ENCODE measurements at places on chromosomes 2 and 18.

GRCh38 chr2:31274401-31275075 lies 40.6 kb downstream of the EHD3 start:
- DNase-seq, result no peak

GRCh38 chr2:129087133-129087813 lies 768.6 kb upstream of the HS6ST1 start:
- DNase-seq, result no peak

- no peak for DNase-seq
These were observed 73.5 kb downstream of the MTCL1 start for GRCh38 chr18:8778824-8779223.

- no peak for DNase-seq
These were observed 467.1 kb downstream of the MBD2 start for GRCh38 chr18:53757328-53757727.

DNA sequence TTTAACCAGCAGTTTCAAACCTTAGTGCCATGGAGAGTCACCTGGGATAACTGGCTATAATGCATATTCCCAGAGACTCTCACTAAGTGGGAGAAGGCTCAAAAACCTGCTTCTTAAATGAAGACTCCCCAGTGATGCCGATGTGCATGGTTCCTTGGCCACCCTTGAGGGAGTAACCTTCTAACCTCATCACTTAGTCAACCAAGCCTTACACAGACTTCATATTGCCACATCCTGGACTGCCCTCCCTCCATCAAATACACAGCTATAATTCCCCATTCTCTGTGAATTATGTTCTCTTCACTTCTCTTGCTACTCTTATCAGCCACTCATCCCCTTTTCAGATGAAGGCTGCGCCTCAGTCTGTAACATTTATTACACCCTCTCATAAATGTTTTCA lies 462.9 kb upstream of the RGPD4 start:
- DNase-seq, result no peak

GRCh38 chr2:29074411-29074810 lies at the start of gene PCARE:
Gene PCARE (minus strand): TSS chr2:29074523. CDS start chr2:29074261, 262 bp downstream.
- no peak for DNase-seq

DNA sequence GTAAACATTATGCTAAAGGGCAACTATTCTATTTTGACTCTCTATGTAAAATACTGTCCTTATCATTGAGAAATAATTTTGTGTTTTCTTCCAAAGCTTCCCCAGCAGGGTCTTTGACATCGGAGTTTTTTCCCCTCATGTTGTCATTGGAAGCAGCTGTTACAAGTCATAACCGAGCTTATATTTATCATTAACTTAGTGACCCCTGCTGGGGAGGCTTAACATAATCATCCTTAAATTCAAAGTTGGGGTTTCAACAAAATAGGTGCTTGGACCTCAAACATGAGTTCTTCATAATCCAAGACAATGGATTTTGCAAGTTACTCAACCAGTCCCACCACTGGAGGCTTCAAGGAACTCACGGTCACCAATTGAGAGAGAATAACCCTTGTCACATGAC lies 330.9 kb downstream of the DCC start:
- no peak for DNase-seq

DNA sequence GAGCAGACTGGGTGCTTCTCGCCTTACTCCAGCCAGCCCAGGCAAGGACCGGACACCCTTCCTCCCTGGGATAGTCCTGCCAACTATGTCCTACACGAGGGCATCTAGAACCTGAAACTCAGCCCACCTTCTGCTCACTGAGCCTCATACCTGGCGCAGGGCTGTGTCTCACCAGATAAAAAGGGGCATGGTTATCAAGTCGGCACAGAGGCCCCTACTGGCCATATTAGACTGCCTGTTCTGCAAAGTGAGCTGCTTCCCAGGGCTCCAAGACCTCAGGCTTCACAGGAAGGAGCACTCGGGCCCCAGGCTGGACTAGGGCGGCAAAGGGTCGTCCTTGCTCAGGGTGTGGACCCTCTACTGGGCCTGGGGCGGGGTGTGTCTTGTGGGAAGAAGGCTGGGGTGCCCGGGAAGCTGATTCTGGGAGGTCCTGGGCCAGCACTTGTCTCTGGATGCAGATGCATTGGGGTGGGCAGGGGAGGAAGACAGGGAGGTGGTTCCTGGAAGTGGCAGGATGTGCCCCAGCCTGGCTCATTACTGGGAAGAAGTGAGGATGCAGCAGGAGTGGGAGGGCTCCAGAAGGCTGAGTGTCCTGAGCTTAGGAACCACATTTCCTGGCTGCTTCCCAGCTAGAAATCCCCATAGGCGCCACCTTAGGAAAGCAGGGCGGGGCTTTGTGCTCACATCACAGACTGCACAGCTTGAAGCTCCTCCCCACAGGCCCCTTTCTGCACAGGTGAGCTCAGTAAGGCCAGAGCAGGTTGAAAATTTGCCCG lies 19.6 kb downstream of the EHD3 start:
- no peak for DNase-seq

DNA sequence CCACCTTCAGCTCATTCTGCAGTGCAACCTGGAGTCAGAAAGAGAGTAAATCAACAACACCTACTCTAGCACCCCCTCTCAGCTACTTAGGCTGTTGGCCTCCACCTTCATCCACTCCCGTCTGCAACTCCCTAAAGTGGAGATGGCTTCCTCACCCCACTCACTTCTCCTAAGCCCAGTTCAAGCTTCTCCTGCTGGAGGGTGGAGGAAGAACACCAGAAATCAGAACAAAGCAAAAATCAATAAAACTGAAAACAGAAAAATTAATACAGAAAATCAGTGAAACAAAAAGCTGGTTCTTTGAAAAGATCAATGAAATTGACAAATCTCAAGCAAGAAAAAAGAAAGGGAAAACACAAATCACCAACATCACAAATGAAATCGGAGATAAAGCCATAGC lies 191.7 kb downstream of the ANAPC1 start:
- DNase-seq, result no peak

GRCh38 chr18:49678440-49678839 lies 116.6 kb downstream of the LIPG start:
- DNase-seq, result no peak

GRCh38 chr2:8517850-8518498 lies 163.9 kb upstream of the ID2 start:
- DNase-seq, result no peak

GRCh38 chr2:72198532-72199241 lies 51.0 kb upstream of the CYP26B1 start:
- DNase-seq, result no peak

DNA sequence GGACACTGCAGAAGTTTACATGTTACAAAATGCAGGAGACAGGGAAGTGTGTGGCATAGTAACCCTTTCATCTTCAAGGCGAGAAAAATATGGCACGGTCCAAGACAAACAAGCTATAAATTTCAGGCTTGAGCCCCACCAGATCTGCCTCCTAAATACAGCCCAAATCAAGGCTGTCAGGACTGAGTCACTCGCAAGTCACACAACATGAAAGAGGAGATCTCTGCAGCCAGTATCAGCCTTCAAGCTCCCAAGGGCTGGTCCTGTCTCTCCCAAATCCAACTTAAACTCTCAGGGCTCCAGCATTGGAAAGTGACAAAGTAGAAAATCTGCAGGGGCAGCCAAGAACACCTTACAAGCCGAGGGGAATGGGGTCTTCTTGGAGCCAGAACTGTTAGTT lies 106.3 kb upstream of the GATA6 start:
- no peak for DNase-seq

DNA sequence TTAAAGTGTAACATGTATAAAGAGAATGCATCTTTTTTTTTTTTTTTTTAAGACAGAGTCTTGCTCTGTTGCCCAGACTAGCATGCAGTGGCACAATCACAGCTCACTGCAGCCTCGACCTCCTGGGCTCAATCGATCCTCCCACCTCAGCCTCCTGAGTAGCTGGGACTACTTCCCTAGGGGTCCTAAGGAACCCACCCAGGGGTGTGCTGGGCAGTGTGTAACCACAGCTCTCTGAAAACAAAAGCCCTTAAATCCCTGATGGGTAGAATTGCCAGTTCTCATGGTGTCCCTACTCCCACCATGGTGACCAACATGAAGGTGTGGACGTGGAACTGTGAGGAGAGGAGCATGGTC lies 105.6 kb upstream of the ST3GAL5 start:
- DNase-seq, result no peak

- no peak for DNase-seq
These were observed 329.8 kb upstream of the MYT1L start for GRCh38 chr2:2660789-2661355.

DNA sequence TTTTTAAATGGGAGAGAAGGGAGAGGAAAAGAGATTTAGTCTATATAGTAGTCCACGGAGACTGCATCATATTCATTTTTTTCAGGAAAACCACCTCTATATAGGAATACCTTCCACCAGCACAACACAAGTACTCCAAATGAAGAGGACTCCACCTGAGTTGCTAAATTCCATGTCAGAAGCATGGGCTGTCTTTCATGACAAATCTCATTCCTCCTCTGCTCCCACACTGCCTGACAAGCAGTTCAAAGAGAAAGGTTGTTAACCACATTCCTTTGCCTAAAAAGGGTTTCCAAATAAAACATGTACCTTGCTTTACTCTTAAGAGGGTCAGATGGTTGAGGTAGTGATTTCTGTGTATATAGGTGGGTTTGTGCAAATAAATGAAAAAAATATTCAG lies 122.0 kb downstream of the TMEFF2 start:
- DNase-seq, result no peak

- no peak for DNase-seq
These were observed 41.2 kb downstream of the SLC9A4 start for GRCh38 chr2:102514061-102514785.

- no peak for DNase-seq
These were observed 58.8 kb upstream of the CAPN13 start for GRCh38 chr2:30865892-30866681.

DNA sequence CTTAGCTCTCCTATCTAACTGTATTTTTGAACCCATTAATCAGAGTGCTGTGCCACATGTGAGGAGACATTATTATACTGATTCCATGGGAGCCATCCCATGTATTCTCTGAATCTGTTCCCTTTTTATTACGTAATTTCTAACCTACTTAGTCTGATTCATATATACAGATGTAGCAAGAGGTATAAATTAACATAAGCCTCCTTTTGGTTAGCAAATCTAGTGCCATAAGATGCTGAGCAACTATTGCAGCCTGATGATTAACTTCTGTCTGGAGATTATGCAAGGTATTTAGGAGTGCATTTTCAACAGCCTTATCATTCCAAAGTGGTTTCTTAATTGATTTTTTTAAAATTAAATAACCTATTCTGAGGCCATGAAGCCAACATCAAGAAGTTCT lies 114.1 kb upstream of the MSH2 start:
- DNase-seq, result no peak

GRCh38 chr2:226674123-226674522 lies 125.5 kb downstream of the IRS1 start:
- DNase-seq, result no peak

DNA sequence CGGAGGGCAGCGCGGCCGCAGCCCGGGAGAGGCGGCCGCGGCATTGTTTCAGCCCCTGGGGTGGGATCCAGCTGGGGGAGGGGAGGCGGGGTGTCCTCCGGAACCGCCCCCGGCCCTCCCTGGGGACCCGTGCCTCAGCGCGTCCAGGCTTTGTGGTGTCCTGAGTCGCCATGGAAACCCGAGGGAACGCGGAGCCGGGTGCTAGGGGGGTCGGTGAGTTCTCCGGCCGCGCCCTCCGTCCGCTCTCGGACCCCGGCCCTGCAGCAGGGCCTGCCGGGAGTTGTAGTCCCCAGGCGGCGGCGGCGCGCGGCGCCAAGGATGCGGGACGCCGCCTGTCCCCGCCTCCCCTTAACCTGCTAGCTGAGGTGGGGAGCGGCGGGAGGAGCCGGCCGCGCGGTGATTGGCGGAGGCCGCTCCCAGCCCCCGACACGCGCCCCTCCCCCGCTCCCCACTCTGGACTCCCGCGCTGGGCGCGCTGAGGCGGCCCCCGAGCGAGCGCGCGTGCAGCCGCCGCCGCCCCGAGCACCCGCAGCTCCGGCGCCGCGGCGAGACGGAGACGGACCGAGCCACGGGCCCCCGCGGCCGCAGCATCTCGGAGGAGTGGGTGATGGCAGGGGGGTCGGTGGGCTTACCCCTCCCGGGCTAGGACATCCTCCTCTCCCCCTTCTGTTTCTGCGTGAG lies at the start of gene DPYSL5:
TSS of gene DPYSL5 (plus strand) at position 478 of the 681 bp plus-strand sequence. CDS start 50,368 bp downstream, outside the sequence.
- no peak for DNase-seq

DNA sequence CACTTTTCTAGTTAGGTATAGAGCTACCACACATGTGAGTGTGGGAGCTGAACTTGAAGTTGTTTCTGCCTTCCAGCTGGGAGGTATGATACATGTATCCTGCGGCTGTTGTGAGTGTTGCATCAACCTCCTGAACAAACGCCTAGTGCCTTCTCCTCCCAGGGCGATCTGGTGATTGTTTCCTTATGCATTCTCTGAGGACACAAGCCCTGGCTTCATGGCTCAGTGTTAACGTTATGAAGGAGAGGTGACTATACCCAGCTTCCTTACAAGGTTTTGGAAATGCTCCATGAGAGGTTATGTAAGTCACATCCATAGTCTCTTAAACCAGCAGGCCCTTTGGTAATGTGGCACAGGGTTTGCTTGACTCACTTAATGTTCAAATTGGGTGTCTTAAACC lies 64.9 kb downstream of the SPRED2 start:
- DNase-seq, result no peak

DNA sequence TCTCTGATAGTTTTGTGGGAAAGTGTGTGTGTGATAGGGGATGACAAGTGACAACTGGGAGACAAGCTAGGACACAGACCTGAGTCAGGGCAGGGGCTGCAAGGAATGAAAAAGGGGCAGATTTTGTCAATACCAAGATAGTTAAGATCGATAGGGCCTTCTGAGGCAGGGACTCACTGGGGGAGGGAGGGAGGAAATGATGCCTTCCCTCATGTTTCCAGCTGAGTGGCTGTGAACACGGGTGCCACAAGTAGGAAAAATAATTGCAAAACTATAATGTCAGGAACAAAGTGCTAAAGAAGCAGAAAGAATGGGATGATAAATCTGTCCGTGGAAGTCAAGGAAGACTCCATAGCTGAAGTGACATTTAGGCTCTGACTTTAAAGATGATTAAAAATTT lies 24.2 kb downstream of the CDH2 start:
- DNase-seq, result no peak

Measured in activated effector memory CD4-positive, alpha-beta T cell treated with Interleukin-2 at 50 U/mL for 16 hours (primary cell).